ENCODE measurements at places on chromosomes 2 and 18. TPM values are rescaled to one million over a fixed set of nuclear protein-coding genes. Genes with fewer than 3 reads are reported as not detected.

DNA sequence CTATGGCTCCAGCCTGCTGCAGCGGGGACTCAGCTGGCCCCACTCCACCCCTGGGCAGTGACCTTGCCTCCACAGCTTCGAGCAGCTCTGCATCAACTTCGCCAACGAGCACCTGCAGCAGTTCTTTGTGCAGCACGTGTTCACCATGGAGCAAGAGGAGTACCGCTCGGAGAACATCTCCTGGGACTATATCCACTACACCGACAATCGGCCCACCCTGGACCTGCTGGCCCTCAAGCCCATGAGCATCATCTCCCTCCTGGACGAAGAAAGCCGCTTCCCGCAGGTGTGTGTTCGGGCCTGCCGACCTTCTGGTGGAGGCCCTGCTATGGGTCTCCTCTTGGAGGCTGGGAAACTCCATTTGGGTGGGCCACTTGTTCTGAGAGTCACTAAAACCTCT is 48.6 kb downstream of the MYO7B start:
- no peak for DNase-seq

GRCh38 chr2:38352336-38352735 is 24.7 kb downstream of the ATL2 start:
- no peak for DNase-seq

UGT1A6 gene
- total RNA-seq, result not detected

GRCh38 chr18:36298126-36298741 is 721 bp downstream of the FHOD3 start:
- no peak for DNase-seq

CD302 gene
- 0.56 TPM for total RNA-seq

CCDC195 gene
- not detected for total RNA-seq

DNA sequence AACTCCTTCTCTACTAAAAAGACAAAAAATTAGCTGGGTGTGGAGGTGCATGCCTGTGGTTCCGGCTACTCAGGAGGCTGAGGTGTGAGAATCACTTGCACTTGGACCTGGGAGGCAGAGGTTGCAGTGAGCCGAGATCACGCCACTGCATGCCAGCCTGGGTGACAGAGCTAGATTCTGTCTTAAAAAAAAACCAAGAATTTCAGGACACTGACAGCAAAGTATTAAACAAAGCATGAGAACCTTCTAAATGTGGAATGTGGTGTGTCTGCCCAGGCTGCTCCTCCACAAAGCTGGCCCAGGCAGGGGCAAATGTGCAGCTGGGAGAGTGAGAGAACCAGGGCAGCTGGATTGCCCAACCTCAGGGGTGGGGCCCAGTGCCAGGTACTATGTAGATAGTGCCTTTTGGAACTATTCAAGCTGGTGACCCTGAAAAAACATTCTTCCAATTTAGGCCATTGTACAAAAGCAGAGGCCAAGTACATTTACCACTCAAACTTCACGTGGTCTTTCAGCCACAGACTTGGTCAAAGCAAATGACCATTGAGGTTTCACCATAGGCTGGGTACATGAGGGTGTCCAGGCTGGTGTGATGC is 6.7 kb upstream of the UGT1A5 start:
- no peak for DNase-seq

DNA sequence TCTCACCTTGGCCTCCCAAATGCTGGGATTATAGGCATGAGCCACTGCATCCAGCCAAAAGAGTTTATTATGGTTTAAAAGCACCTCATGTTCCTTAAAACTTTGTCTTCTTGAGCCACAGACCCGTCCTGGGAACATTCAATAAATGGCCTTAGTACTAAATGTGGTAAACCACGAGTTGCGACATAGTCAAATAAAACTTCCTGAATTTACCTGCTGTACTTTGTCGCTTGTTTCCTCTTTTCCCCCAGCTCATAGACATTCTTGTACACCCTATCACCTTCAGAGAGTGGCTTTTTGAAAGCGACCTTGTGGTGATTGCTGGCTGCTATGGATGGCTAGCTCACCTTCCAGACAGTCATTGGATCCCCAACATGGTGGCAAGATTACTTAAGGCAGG is 310.4 kb downstream of the LRRTM1 start:
- DNase-seq, result no peak

SIX2 gene
- total RNA-seq, result not detected

DNA sequence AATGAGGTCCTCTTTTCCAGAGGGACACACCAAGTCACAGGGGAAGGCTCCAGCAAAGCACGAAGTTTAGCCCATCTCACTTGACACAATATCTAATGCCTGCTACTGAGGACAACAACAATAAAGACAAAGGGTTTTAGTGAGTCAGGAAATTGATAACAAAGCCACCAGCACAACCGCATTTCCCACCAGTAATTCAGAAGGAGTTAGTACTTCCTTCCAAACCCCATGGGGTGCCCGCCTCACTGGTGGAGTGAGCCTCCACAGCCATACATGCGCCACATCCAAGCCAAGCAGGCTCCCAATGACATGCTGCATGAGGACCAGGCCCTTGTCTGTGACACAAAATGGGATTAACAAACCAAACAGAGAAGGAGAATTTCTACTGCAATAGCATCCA is 40.1 kb downstream of the MRPL35 start:
- no peak for DNase-seq

DNA sequence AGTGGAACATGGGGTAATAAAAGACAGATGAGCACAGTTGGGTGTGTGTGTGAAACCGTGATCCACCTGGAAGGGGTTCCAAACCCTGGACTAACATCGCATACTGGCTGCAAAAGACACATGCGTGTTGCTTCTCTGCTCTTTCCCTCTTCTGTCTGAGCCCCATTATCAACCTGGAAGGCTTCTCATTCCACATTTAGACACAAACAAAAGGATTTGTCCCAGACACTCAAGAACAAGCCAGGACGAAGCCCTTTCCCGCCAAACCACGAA is 7.0 kb upstream of the SP9 start:
- no peak for DNase-seq
